ENCODE measurements at places on chromosomes 6 and 20.
A peak's percentile ranks its signal among the peaks of the same experiment; 100 is the strongest.

- DNase-seq: no peak
Measured at GRCh38 chr20:51211191-51211590, 188.3 kb upstream of the KCNG1 start.

DNA sequence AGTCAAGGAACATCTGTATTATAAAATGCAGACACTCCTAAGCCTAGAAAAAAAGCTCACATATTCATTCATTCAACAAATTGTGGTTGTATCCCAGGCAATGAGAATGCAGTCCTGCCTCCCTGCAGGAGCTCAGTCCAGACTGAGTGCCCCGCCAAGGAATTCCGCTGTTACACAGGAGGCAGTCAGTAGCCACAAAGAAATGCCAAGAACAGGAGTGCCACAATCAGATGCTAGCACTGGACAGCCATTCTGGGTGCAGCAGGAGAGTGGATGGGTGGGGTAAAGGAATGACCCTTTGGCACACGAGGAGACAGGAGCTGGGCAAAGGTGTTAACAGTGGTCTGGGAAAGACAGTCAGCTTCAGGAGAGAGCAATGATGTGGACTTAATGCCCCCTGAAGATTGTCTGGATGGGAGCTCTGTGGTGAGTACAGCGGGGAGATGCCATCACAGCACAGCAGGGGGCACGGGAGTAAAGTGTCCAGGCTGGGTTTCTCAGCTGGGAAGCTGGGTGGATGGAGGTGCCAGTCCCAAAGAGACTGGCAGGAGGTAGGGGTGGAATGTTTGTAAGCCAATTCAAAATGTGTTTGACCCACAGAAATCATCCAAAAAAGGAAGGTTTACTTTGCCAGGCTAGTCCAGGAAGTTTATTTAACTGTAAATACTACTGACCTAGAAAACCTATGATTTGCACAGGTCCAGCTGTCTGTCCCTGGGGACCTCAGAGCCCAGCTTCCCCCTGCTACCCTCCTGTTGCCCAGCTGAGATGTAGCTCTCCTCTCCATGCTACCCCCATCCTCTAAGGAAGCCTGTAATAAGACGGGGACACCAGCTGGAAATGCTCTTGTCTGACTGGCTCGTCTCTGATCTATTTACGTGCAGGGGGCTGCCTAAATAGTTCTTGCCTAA, 84.1 kb downstream of the SLC23A2 start:
- no peak for DNase-seq

GRCh38 chr6:44631968-44632367, 244.5 kb downstream of the CDC5L start:
- DNase-seq: no peak

GRCh38 chr6:14922706-14923460, 323.0 kb upstream of the JARID2 start:
- DNase-seq: no peak

DNA sequence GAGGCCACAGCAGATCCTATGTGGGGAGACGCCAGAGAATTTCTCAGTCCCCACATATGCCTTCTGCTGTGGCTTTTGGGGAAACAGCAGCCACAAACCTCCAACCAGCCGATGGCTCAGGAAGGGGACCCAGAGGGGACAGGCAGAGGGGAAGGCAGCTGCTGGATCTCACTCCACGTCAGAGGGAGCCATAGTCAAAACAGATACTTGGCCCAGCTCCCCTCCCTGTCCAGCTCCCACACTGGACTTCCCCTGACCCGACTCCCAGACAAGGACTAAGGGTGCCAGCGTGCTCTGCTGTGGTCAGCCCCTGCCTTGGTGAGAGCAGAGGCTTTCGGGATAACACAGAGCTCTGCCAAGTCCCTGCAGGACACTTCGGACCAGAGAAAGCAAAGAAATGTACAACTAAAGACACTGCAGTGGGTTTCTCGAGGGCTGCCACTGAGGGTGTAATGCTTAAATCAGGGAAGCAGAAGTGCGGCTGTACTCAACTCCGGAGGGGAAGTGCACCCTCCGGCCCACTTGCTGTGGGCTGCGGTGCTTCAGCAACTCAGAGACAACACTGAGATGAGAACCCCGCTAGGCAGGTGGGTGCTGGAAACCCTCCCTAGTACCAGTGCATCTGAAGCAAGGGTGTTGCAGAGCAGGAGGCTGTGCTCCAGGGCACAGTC, 47.2 kb downstream of the RRBP1 start:
- DNase-seq: no peak

DNA sequence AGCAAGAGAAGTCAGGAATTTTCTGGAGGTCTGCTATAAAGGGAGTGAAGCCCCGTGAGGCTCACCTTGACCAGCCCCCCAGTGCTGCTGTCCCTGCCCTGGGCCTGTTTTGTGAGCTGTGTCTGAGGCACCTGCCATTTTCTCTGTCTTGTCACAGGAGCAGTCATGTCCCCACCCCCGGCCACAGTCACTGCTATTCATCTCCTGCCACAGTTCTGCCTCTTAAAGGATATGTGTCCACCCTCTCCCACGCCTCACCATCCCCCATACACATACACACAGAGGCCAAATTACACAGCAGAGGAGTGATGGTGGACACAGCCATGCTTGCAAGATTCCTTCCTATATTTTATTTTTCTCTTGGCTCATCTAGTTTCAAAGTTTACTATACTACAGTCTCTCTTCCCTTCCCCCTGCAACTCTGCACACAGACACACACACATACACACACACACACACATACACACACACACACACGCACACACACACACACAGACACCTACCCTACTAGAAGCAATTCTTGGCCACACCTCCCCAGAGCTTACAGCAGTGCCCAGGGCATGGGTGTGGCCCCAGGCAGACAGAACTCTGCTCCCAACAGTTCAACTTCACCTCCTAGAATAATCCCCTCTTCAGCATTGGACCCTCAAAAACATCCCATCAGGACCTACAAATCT, 68.7 kb upstream of the TAB2 start:
- DNase-seq: no peak

- DNase-seq: no peak
Measured at GRCh38 chr6:14453712-14454472, 336.3 kb downstream of the CD83 start.

GRCh38 chr20:33667245-33667675, 517 bp downstream of the ACTL10 start:
- DNase-seq: no peak

DNA sequence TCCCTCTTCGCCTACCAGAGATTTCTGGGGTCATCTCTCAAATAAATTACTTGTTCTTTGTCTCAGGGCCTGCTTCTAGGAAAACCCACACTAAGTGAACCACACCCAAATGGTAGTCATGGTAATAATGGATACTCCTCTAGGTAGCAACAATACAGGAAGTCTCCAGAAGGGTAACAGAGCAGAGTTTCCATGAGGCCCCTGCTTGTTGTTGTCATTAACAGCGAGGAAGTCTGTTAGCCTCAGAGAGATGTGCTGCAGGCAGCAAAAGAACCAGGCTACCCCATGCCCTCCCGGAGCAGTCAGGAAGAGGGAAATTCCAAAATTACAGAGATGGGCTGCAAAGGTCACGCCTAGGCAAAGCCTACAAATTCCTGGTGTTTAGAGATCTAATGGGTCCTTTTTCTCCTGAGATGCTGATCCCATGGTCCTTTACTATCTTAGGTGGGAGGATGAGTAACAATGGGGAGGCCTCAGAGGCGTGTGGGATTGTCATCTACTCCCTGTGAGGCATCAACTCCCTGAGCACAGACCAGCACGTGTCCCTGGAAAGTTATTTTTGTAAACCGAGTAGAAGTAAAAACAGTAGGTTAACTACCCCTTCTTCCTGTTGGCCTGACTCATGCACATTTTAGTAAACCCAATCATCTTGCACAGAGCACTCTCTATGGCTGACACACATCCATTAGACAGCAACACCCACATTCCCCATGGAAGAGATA, 10.1 kb downstream of the ISM1 start:
- DNase-seq: no peak

DNA sequence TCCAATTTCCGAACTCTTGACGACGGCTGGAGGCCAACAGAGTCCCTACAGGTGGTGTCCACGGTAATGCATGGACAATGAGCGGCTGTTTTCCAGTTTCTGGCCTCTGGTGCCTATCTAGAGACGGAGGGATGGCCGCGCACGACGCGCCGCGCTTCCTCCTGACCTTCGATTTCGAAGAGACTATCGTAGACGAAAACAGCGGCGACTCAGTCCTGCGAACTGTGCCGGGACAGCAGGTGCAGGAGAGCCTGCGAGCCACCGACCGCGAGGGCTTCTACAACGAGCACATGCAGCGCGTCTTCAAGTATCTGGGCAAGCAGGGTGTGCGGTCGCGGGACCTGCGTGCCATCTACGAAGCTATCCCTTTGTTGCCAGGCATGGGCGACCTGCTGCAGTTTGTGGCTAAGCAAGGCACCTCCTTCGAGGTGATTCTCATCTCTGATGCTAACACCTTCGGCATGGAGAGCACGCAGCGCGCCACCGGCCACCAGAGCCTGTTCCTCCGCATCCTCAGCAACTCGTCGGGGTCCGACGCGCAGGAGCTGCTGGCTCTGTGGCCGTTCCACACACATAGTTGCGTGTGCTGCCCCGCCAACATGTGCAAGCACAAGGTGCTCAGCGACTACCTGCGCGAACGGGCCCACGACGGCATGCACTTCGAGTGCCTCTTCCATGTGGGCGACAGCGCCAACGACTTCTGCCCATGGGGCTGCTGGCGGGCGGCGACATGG, 169.4 kb downstream of the CDK19 start:
- DNase-seq: no peak

DNA sequence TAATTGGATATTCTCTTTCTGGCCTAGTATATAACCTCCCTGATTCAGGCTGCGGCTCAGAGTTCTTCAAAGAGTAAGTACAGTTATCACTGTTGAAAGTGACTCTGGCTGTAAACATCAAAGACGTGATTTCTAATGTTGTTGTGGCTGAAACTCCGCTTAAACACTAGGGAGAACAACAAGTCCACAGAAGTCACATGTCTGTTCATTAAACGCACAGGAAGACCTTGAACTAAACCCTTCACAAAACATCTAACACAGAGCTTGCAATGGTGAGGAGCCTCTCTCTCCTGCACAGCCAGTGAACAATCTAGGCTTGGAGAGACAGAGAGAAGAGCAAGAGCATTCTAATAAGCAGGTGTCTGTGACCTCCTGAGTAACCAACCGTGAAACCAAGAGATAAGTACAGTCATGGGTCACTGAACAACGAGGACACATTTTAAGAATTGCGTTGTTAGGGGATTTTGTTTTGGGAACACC, 249.3 kb downstream of the PRKN start:
- DNase-seq: no peak

GRCh38 chr6:34094474-34095135, 51.3 kb downstream of the GRM4 start:
- DNase-seq: no peak

DNA sequence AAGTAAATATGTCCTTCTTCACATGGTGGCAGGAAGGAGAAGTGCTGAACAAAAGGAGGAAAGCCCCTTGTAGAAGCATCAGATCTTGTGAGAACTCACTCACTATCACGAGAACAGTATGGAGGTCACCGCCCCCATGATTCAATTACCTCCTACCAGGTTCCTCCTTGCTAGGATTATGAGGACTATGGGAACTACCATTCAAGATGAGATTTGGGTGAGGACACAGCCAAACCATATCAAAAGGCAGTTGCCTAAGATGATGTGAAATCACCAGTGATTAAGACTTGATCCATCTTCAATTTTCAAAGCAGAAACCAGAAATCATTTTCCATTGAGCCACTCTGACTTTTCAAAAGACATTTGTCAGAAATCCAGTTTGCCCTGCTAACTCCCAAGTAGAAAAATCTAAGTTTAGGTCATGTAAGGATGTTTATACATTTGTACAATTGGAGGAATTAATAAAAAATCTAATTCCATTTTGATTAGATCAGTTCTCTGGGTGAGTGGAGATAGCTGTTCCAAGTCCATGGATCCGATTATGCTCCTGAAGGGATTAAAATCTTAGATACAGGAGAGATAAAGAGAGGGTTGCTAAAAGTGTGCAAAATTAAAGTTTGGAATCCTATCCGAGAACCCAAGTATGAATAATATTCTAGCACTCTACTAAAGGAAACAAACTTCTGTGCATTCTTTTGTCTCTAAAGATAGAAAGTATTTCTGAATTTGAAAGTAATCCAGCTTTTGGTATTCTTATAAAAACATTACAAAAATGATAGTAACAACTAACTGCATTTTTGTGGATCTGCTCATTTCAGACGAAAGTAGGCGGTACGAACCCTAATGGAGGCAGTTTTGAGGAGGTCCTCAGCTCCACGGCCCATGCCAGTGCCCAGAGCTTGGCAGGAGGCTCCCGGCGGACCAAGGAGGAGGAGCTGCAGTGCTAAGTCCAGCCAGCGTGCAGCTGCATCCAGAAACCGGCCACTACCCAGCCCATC, 39.5 kb downstream of the HDDC2 start:
- no peak for DNase-seq

DNA sequence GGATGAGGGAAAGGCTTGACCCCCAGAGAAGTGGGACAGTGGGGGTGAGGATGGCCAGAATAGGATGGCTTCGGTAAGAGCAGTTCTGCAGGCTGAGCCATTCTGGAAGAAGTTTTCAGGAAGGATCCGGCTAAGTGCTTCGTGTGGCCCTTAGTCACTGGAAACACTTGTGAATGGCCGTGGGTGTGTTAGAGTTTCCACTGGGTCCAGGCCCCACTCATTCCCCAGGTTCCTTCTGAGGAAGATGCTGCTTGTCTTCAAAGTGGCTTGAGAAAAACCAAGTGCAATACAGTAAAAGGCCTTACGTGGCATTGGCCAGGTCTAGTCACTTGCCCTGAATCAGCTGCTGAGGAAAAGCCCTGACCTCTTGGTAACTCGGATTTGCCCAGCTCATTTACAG, 27.9 kb downstream of the MANBAL start:
- DNase-seq: no peak

DNA sequence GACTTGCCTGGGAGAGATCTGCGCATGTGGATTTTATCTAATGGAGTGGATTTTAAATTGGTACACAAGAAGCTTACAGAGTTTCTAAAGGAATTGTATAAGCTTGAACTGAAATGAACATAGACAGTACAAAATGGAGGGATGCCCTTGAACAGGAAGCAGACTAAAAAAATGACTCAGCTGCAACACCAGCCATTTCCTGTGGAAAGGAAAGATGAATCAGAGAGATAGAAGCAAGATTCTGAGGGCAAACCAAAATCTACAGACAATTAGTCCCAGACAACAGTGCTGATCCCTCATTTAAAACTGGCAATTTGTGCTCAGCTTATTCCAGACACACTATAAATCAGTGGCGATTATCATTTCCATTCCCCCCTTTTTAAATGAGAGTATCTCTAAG, 114.6 kb upstream of the TCF21 start:
- DNase-seq: peak; percentile 15

- DNase-seq: peak; percentile 58
Measured at GRCh38 chr20:50534567-50534966, 24.4 kb downstream of the PTPN1 start.

GRCh38 chr6:143539734-143540133, 28.2 kb upstream of the FUCA2 start:
- no peak for DNase-seq

DNA sequence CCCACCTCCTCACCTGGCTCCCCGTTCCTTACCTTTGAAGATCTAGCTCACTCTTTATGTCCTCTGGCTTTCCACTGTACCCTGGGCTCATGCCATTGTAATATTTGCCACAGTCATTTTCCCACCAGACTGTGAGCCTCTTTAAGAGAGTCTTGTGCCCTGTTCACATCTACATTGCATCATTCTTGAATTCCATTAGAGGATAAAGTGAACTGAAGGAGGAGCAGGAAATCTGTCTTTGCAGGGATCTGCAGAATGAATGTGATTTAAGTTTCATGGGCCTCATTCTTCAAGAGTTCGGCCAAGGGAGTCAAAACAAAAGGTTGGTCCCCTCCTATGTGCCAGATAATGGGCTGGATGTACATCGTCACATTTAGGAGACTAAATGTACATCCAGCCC, 272.6 kb upstream of the CITED2 start:
- no peak for DNase-seq

Measured in GM04504 (cell line).